T-helper 17 cell (primary cell): ENCODE measurements at places on chromosomes 7 and 10.

DNA sequence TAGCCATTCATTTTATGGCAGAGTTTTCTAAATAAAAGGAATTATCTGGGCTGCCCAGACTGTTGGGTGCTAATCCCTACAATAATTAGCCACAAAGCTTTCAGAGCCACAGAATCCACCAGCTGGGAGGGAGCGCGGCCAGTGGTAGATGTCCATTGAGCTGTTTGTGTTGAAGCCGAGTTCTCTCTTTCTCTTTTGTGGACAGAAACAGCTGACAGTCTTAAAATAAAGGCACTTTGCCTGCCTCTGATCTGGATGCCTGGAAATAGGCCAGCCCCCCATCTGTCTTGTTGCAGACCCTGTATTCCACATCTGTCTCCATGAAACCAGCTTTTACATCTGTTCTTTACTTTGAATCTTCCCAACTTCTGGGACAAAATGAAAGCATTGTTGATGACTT lies 66.1 kb downstream of the MTPN start:
- no peak for DNase-seq

DNA sequence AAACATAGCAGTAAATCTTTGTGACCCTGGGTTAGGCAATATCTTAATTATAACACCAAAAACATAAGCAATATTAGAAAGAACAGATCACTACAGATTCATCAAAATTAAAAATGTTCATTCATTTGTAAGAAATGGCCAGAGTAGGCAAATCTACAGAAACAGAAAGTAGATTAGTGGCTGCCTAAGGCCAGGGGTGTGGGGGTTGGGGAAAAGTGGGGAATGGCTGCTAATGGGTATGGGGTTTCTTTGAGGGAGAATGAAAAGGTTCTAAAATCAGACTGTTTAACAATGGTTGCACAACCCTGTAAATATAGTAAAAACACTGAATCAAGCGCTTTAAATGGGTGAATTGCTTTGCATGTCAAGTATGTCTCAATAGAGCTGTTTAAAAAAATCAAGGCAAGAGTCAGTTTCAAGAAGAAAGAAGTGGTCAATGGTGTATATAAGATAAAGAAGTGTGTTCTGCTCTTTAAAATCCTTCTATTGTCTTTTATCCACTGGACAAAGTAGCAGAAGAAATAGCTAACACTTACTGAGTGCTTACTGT lies 42.6 kb downstream of the CDK6 start:
- DNase-seq, result no peak

GRCh38 chr7:15471669-15471950 lies 90.2 kb downstream of the AGMO start:
- DNase-seq, result no peak

GRCh38 chr10:75352650-75353049 lies 48.9 kb downstream of the ZNF503 start:
- DNase-seq, result no peak

DNA sequence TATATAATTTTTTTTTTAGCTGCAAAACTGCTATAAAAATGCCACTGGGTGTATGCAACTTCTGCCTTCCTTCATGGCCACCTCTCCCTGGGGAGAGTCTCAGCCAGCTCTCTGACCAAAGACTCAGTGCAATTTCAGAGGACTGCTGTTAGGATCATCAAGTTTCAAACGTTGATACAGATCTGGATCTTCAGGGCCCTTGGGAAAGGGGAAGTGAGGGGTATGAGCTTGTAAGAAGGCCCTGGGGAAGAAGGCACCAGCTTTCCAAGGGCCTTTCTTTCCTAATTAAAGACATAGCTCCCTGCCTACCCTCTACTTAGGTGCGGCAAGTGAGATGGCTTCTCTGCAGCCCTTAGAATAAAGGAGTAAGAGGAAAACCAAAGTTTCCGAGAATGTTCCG lies 130.4 kb downstream of the CUL2 start:
- DNase-seq, result no peak

- DNase-seq, result no peak
These were observed 12.1 kb downstream of the C10orf71 start for GRCh38 chr10:49310901-49311554.
